ENCODE measurements at places on chromosomes 3 and 15. TPM values are rescaled to one million over a fixed set of nuclear protein-coding genes. Genes with fewer than 3 reads are reported as not detected.
A peak's percentile ranks its signal among the peaks of the same experiment; 100 is the strongest.

DNA sequence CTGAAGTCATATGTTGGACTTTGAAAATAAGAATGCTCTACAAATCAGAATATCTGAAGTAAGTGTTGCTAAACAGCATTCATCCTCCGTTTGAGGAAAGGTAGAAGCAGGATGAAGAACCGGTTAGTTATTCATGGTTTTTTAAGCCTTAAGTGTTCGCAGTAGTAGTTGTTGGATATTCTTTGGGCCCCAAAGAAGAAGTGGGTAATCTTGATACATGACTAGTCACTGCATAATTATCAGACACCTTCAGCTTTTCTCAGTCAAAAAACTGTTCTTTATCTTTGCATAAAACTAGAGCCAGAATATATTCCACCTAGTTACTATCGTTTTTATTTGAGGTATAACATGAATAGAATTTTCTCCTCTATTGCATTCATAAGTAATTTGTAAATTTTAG, 13.8 kb downstream of the RAB5A start:
- H3K27ac ChIP-seq, result no peak overlapping the region
- H3K4me3 ChIP-seq, result no peak overlapping the region
- H3K36me3 ChIP-seq, result peaks cover 56% of the 10 kb centered on the region
- no peaks in the 10 kb centered on the region for H3K4me1 ChIP-seq
- H3K27me3 ChIP-seq, result no peaks in the 10 kb centered on the region
- DNase-seq, result no peak

DNA sequence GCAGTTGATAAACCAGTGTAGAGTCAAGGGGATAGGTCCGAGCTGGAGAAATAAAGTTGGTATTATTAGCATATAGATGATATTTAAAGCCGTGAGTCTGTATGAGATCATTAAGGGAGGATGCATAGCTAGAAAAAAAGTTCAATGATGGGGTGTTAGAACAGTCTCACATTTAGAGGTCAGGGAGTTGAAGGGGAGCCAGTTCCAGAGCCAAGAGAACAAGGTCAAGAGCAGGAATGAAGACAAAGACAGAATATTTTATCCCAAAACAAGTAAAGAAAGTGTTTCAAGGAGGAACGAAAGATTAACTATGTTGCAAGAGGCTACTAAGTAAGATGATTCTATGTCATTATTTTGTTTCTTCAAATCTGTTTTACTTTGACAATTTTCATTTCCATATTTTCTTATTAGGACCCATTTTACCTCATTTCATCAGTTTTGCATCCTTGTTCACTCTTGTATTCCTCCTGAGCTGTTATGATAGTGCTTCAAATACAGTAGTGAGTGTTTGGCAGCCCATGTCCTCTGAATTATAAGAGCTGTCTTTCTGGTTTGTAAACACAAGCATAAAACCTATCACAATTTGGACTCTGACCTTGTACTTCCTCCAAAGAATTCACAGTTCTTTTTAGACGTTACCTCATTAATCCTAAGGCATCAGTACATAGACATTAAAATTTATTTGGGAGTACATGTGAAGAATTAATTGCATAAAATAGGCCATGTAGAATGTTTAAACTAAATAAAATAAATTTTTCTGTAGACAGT, 695.7 kb upstream of the NECTIN3 start:
- H3K36me3 ChIP-seq, result no peaks in the 10 kb centered on the region
- no peaks in the 10 kb centered on the region for H3K4me1 ChIP-seq
- H3K27me3 ChIP-seq, result no peaks in the 10 kb centered on the region
- H3K27ac ChIP-seq, result no peak overlapping the region
- no peak for DNase-seq

GRCh38 chr15:57458356-57458781, 82.1 kb downstream of the CGNL1 start:
- H3K36me3 ChIP-seq, result peaks cover 91% of the 10 kb centered on the region
- H3K4me1 ChIP-seq, result no peaks in the 10 kb centered on the region
- no peak overlapping the region for H3K27ac ChIP-seq
- DNase-seq, result no peak

GRCh38 chr3:141279077-141279967, 47.7 kb downstream of the PXYLP1 start:
- H3K27me3 ChIP-seq, result no peaks in the 10 kb centered on the region
- no peak for DNase-seq
- no peak overlapping the region for H3K4me3 ChIP-seq
- H3K4me1 ChIP-seq, result no peaks in the 10 kb centered on the region

DNA sequence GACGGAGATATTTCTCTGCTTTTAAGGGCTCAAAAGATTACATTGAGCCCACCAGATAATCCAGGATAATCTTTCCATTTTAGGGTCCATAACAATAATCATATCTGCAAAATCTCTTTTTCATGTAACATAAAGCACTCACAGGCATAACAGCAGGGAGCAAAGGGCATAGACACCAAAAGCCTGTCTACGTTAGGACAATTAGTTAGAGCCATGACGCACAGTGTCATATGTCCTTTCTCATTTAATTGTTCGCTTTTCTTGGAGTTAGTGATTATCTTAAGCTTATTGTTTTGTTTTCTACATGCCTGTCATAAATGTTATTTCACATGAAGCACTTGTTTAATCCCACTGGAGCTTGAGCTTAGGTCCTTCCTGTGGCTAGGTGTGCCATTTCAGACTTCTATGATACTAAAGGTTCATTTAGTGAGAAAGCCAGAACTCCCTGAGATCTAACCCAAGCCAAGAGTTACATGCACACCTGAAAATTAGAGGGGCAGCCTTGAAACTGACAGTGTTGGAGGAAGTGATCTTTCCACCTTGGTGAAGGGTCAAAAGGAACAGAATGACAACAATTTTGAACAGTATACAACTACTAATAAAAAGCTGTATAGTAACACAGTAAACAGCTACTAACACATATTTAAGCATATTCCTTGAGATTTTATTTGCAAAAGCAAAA, 11.7 kb upstream of the HHATL start:
- H3K27ac ChIP-seq, result no peak overlapping the region
- H3K27me3 ChIP-seq, result no peaks in the 10 kb centered on the region
- no peak for DNase-seq
- no peaks in the 10 kb centered on the region for H3K4me1 ChIP-seq
- no peak overlapping the region for H3K4me3 ChIP-seq

GRCh38 chr3:133476971-133477375, 77.1 kb downstream of the BFSP2 start:
- no peaks in the 10 kb centered on the region for H3K36me3 ChIP-seq
- H3K27ac ChIP-seq, result no peak overlapping the region
- H3K4me1 ChIP-seq, result peaks cover 4% of the 10 kb centered on the region

- DNase-seq, result no peak
- no peak overlapping the region for H3K4me3 ChIP-seq
- no peak overlapping the region for H3K27ac ChIP-seq
- no peaks in the 10 kb centered on the region for H3K36me3 ChIP-seq
Observed at GRCh38 chr3:25038922-25039321, 389.1 kb upstream of the RARB start.

GRCh38 chr3:61657689-61658088, 96.3 kb downstream of the PTPRG start:
- H3K36me3 ChIP-seq, result no peaks in the 10 kb centered on the region
- no peaks in the 10 kb centered on the region for H3K4me1 ChIP-seq
- DNase-seq, result no peak
- peak overlapping the region; percentile 62 for H3K27ac ChIP-seq
- no peaks in the 10 kb centered on the region for H3K27me3 ChIP-seq
- H3K4me3 ChIP-seq, result no peak overlapping the region

DNA sequence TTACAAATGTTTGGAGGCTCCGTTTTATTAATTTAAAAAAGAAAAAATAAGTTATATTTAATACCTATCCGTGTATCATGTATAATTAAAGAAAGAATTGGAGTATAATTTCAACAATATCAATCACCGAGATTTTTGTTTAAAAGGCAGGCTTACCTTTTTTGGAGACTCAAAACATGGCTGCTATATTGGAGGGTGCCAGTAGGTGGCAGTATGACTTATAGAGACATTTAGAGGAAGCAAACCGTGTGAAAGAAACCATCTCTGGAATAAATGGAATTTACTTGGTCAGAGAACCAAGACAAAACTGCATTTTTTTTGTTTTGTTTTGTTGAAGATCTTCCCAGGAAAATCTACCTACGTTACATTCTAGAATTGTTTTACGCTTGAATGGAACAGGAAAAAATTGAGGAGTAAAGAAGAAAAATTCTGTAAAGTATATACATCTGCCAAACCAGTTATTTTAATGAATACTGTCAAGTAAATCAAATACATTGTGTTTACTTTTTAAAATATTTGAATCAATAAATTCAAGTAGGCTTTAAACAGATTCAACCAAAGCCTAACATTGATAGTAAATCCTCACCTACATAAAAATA, 802.6 kb upstream of the ALCAM start:
- no peak overlapping the region for H3K27ac ChIP-seq
- H3K27me3 ChIP-seq, result no peaks in the 10 kb centered on the region
- no peaks in the 10 kb centered on the region for H3K36me3 ChIP-seq
- H3K4me3 ChIP-seq, result no peak overlapping the region
- no peaks in the 10 kb centered on the region for H3K4me1 ChIP-seq

DNA sequence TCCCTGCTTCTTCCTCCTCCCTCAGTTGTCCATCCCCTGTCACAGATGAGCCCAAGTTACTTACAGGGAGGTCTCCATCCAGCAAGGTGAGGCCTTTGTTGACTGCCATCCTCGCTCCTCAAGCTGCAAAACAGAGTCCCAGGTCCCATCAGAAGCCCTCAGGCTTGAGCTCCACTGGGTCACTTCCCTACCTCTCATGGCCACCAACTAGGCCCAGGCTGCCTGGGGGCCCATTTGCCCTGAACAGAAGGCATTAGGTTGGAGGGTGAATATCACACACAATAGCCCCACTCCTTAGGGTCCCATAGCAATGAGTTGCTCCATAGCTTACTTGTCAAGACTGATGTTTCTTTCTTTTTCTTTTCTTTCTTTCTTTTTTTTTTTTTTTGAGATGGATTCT, 1.8 kb downstream of the PLIN1 start:
- H3K27ac ChIP-seq, result no peak overlapping the region
- peaks cover 29% of the 10 kb centered on the region for H3K27me3 ChIP-seq

The MESP2 gene
- total RNA-seq, result 0.20 TPM
